ENCODE measurements at places on chromosomes 1 and 21. TPM values are rescaled to one million over a fixed set of nuclear protein-coding genes. Genes with fewer than 3 reads are reported as not detected.

The CASQ2 gene
- 271 TPM for total RNA-seq

DNA sequence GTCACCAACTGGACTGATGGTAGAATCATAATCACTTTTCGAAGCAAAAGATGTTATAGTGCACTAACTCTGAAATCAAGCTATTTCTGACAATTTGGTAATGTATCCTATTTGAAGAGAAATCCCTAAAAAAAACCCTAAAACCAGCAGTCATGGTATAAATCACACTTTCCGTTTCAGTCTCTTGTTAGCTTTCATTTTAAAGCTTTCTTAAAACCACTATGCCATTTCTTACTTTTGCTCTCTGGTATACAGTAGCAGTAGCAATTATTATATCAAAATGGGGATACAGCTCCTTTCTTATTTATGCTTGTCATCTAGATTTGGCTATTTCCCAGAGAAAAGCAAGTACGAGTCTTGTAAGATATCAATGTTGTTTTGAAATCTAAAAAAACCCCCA is 323.3 kb downstream of the KCTD3 start:
- H3K36me3 ChIP-seq = no peaks in the 10 kb centered on the region
- no peak for DNase-seq
- no peak overlapping the region for H3K4me3 ChIP-seq

- H3K4me3 ChIP-seq = no peak overlapping the region
- no peak for DNase-seq
- no peaks in the 10 kb centered on the region for H3K36me3 ChIP-seq
- no peaks in the 10 kb centered on the region for H3K27me3 ChIP-seq
These were observed 518.5 kb downstream of the PLPP3 start for GRCh38 chr1:56060906-56061305.

- H3K36me3 ChIP-seq = no peaks in the 10 kb centered on the region
- no peaks in the 10 kb centered on the region for H3K4me1 ChIP-seq
- H3K27ac ChIP-seq = no peak overlapping the region
- H3K27me3 ChIP-seq = peaks cover 23% of the 10 kb centered on the region
These were observed 42.3 kb downstream of the LACTBL1 start for GRCh38 chr1:22930240-22930912.

Data from psoas muscle (tissue), 8 donors.